Right lung (tissue), 10 donors: ENCODE measurements at places on chromosomes 6 and 20.

DNA sequence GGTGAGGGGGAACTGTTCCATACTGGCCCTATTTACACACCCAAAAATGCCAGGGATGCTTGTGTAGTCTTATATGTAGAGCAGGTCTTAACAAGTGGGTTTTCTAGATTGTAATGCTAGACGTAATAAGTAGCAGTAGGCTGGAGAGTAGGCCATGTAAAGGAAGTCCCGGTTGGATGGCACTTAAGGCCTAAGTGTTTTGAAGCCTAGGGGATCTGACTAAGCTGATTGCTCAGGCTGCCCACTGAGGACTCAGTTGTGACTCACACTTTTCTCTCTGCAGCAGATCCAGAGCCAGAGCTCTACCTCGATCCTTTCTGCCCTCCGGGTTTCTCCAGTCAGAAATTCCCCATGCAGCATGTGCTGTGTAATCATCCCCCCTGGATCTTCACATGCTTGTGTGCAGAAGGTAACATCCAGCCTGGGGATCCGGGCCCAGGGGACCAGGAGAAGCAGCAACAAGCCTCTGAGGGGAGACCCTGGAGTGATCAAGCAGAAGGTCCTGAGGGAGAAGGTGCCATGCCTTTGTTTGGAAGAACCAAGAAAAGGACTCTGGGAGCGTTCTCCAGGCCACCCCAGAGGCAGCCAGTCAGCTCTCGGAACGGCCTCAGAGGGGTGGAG lies 26.6 kb downstream of the ZNF133 start:
- DNase-seq: no peak

GRCh38 chr6:36128793-36129192 lies 1.5 kb upstream of the MAPK13 start:
- no peak for DNase-seq

DNA sequence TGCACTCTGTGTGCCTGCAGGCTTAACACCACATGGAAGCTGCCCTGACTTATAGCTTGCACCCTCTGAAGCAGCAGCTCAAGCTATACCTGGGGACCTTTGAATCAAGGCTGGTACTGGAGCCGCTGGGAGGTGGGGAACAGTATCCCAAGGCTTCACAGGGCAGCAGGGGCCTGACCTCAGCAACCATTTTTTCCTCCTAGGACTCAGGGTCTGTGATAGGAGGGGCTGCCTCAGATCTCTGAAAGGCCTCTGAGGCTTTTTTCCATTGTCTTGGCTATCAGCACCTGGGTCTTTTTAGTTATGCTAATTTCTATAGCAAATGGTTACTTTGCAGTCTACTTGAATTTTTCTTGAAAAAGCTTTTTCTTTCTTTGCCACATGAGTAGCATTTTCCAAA lies 80.2 kb upstream of the OPRM1 start:
- DNase-seq: no peak

GRCh38 chr20:46895906-46896242 lies 1.2 kb downstream of the EYA2 start:
- no peak for DNase-seq

GRCh38 chr6:109473120-109473519 lies 9.9 kb downstream of the ZBTB24 start:
- DNase-seq: no peak

GRCh38 chr20:9068233-9068801 lies 570 bp upstream of the PLCB4 start:
- peak; percentile 36 for DNase-seq

GRCh38 chr6:25295651-25296050 lies 16.5 kb downstream of the CARMIL1 start:
- DNase-seq: no peak

DNA sequence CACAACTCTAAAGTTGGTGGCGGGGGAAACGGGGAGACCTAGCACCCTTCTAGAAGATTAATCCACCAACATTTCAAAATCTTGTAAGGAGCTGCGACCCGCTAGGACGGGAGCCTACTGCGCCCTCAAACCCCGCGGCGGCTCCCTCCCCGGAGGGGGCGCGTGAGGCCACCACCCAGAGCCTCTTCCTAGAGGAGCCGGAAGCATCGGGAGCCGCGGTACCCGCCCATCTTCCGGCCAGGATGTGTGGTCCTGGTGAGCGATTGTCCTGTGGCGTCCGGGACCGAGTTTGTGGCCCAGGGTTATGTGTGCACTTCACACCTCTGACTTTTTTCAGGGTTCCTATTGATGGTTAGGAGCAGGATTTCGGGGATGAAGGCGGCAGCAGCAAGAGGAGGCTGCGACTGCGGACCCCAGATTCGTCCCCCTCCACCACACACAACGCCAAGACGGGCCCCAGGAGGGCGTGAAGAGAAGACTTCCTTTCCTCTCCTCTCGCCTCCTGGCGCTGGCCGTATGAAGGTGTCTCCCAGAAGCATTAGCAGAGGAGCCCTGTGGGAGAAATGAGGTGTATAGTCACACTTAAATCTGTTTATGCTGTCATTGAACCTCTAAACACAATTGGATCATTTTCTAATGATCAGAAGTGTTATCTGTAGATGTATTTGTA lies 10.7 kb downstream of the ZNF165 start:
- DNase-seq: peak; percentile 27

GRCh38 chr6:44269178-44269920 lies 901 bp upstream of the TMEM151B start:
- no peak for DNase-seq

GRCh38 chr20:23037017-23037481 lies 1.9 kb downstream of the SSTR4 start:
- no peak for DNase-seq

GRCh38 chr20:34461779-34462087 lies 54.5 kb upstream of the DYNLRB1 start:
- no peak for DNase-seq

GRCh38 chr6:149014631-149015534 lies 268.1 kb downstream of the UST start:
- peak; percentile 52 for DNase-seq

DNA sequence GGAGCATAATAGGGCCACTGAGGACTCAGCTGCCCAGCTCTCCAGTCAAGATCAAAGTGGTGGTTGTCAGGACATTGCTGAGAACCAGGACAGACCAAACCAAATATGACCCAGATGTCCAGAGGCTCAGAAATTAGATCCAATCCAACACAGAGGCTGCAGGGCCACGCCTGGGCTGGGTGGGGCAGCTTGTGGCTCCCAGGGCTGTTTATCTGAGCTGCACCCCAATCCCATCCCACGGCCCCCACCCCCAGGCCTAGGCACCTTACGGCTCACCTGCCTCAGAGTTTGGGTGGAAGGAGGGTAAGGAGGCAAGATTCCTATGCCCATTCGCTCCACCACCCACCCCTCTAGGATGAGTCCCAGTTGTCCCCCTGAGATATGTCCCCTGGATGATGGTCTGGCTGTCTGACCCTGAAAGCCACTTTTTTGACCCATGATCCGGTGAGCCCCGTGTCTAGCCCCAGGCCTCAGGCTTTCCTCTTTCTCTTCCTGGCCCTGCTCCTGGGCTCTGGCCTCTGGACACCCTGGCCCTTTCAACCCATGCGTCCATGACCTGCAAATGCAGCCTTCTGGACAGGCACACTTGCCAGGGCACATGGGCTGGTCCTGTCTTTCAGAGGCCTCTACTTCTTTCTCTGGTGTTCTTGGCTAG lies 40.0 kb downstream of the CPXM1 start:
- DNase-seq: no peak

DNA sequence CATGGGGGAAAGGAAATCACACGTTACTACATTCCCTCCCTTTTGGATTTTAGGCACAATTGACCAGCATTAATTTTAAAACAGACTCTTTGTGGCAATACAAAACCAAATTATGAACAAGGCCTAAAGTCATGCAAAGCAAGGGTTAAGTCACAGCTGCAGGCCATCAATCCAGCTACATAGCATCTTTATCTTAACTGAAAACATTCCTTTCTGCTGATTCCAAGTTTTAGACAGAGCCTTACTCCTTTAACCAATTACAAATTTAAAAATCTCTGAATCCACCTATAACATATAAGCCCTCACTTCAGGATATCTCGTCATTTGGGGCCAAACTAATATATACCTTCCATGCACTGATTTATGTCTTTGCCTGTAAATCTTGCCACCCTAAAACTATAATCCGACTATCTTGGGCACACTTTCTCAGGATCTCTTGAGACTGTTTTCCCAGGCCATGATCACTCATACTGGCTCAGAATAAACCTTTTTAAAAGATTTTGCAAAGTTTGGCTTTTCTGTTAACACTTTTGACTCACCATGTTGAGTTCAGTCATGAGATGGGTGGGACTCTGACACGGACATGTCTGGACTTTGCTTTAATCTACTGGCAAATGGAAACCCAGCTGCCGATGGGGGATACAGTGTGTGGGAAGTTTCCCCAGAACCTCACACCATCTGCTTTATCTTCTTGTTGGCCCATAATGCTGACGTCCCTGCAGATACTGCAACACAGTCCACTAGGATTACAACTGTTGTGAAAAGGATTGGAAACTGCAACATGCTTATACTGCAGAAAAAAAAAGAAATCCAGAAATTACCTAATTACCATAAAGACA lies 757.0 kb downstream of the PTPRT start:
- DNase-seq: no peak

GRCh38 chr6:11356404-11357155 lies 124.1 kb upstream of the NEDD9 start:
- DNase-seq: no peak

GRCh38 chr6:15623276-15624116 lies 39.3 kb downstream of the DTNBP1 start:
- DNase-seq: no peak

DNA sequence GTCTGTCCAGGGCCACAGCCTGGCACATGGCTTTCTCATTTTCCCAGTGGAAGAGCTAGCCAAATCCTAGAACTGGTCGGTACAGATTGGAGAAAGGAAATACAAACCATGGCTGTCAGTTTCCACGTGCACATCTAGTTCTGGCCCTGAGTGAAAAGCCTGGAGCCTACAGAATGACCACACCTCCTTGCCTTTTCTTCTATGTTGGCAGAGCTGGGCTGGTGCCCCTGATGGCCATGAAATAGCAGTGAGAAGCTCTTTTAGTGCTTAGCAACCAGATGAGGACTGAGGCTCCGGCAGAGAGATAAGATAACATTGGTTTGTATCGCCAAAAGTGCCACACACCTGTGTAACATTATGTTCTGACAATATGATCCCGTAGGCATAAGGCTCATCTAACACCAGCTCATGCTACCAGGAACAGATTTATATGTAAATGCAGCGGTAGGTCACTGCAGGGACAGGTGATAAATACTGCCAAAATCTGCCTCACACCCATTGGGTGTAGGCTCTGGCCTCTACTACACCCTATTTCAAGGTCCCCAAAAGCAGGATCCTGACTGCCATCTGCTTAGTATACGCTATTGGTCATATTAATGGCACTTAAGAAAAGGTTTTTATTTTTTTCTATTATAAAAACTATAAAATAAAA lies 39.9 kb upstream of the TBC1D7 start:
- DNase-seq: no peak

DNA sequence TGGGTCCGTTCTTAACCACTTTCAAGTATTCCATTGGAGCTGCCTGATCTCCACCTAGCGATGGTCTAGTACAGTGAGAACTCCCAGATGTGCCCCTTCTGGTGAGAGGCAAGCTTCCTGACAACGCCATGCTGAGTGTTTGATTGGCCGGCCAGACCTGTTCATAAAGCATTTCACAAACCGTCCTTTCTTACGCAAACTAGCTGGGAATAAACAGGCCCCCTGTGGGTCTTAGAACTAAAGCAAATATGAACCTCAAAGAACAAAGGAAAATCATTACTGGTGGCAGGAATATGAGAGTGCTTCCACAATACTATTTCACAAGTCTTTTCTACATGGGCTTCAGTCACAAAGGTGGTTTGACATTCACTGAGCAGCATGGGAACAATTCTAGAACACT lies 15.6 kb upstream of the GCNT2 start:
- no peak for DNase-seq

DNA sequence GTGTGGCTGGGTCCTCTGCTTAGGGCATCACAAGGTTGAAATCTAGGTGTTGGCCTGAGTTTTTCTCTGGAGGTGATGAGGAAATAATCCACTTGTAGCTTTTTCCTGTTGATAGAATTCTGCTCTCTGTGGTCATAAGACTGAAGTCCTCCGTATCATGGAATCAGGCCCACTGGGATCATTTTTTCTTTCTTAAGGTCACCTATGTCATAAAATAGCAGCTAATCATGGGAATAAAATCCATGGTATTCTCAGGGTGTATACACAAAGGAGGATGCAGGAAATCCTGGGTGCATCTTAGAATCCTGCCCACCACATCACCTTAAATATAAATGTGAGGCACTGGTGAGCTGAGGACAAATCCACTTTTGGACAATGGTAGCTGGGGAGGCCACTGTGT lies 72.7 kb downstream of the PRDM1 start:
- DNase-seq: no peak

DNA sequence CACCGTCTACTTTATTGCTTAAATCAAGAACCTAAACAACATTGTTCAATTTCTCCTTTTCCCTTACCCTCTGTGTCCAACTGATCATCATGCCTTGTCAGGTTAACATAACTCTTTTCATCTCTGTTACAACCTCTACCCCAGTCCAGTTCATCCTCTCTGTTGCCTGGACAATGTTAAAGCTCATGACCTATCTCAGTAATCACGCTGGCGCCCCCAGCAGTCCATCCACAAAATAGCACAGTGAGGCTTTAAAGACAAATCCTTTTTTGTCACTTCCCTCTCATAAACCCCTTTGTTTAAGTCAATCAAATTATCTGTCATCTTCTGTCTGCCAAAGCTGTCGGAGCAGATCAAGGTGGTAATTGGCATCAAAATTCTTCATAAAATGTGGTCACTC lies 140.1 kb downstream of the QKI start:
- no peak for DNase-seq

- no peak for DNase-seq
These were observed 2.4 kb downstream of the C6orf132 start for GRCh38 chr6:42140032-42140431.

DNA sequence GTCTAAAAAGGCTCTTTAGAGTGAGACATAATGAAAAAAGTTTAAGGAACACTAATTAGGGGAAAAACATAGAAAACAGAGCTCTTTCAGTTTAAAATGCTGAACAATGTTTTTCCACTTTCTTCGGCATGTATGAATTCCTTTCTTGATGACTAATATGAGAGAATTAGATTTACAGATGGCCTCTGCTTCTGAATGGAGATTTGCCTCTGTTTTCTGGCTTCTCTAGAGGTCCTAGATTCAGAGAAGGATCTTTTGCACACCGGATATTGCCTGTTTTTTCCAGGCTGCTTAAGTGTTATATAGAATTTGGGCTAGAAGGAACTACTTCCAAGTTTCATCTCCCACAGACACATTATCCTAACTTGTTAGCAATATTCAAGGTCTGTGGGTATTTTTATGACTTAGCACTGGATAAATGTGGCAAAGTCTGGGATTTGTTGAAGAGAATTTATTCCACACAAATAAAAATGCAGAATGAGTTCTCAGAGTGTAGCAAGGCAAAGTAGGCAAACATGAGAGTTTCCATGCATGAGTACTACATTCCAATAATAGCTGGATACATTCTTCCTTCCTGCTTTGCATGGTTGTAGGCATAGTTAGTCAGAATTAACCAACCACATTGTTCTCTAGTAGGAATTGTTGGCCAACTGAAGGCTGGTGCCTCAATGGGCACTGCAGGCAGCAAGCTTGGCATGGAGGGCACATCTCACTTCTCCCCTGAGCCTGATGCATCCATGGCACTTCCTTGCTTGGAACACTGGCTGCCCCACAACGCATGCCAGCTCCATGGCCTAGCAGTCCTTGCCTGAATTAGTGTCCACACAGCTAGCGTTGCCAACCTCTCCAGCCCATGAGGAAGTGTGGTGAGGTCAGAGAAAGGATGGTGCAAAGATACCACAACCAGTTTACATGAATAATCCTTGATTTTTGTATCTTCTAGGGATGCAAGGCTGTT lies 224.2 kb downstream of the CLIC5 start:
- no peak for DNase-seq
